Pulmonary artery endothelial cell (primary cell): ENCODE measurements at places on chromosomes 16 and 17. TPM values are rescaled to one million over a fixed set of nuclear protein-coding genes. Genes with fewer than 3 reads are reported as not detected.

Gene ZSCAN10
- not detected in 2 replicates for total RNA-seq

Gene TSPOAP1
- not detected in 2 replicates for total RNA-seq

Gene AP1G1
- total RNA-seq: 44.6 and 62.2 TPM in 2 replicates

Gene TEKT5
- total RNA-seq: not detected in 2 replicates

Gene CDH1
- under 0.01 and 0.14 TPM in 2 replicates for total RNA-seq

Gene RMI2
- 5.9 and 16.9 TPM in 2 replicates for total RNA-seq

Gene FOXF1
- 0.07 and 0.11 TPM in 2 replicates for total RNA-seq

Gene KCNJ12
- total RNA-seq: 0.81 and 3.3 TPM in 2 replicates

Gene PYDC1
- not detected in 2 replicates for total RNA-seq

Gene KRTAP9-2
- total RNA-seq: not detected in 2 replicates

Gene CCL1
- total RNA-seq: not detected in 2 replicates

Gene SEPTIN12
- not detected in 2 replicates for total RNA-seq
